ENCODE measurements at places on chromosomes 11 and 22.

DNA sequence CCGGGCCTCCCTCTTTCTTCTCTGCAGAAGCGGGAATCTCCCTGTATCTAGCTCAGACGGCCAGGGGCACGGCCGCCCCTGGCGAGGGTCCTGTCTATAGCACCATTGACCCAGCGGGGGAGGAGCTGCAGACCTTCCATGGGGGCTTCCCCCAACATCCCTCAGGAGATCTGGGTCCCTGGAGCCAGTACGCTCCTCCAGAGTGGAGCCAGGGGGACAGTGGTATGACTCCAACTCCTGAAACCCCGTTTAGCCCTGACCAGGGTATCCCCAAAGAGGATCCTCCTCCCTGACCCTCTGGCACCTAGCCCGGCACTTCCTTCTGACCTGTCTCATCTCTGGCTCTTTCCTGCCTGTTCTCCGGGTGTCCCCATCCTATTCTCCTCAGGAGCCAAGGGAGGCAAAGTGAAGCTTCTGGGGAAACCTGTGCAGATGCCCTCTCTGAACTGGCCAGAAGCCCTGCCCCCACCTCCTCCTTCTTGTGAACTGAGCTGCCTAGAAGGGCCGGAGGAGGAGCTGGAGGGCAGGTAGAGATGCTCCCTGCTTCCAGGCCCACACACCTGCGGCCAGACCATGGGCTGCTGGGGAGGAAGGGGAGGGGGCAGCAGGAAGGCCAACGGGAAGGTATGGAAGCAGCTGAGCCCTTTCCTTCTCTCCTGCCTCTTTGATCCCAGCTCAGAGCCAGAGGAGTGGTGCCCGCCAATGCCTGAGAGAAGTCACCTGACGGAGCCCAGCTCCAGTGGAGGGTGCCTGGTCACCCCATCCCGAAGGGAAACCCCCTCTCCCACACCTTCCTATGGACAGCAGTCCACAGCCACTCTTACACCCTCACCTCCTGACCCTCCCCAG is 12.9 kb downstream of the ROBO3 start:
- no peak for DNase-seq

DNA sequence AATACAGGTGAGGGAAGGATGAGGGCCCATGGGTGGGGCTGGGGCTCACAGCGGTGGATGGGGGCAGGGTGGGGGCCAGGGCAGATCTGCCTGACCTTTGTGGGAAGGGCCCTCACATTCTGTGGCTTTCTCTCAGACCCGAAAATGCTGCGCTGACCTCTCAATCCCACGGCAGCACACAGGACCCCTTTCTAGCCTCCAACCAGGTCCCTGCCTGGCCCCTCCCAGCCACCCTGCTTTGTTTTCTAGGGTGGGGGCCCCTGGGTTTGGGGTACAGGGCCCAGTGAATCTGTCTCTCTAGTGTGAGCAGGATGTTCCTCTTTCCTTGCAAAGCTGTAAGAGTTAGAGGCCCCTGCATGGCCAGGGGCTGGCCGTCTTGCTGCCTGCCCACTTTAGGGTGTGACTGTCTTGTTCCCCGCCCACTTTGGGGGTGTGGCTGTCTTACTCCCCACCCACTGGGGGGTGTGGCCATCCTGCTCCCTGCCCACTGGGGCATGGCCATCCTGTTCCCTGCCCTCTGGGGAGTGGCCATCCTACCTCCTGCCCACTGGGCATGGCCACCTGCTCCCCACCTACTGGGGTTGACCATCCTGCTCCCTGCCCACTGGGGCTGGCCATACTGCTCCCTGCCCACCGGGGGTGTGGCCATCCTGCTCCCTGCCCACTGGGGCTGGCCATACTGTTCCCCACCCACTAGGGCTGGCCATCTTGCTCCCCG is 11.5 kb downstream of the PARVG start:
- DNase-seq = no peak

GRCh38 chr11:37914859-37915258 is 1316.8 kb upstream of the RAG2 start:
- DNase-seq = no peak

- DNase-seq = no peak
Measured at GRCh38 chr22:26483043-26483438, 542 bp downstream of the HPS4 start.

GRCh38 chr22:20946080-20946986 is 20.7 kb upstream of the AIFM3 start:
- no peak for DNase-seq

DNA sequence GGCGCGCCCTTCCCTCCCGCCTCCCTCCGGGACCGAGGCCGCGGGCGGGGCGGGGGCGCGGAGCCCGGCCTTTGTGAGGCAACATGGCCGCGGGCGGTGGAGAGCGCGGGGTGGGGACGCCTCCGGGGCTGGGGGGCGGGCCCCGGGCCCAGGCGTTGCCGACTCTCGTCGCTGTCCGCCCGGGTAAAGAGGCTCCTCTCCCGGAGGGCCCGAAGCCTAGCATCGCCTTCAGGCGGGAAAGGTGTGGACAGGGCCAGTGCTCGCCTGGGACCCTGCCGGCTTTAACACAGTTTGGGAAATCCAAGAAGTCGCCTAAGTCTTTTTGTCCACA is 369 bp downstream of the DGCR8 start:
- peak; percentile 36 for DNase-seq

- DNase-seq = no peak
Measured at GRCh38 chr11:124499711-124500110, 43.7 kb downstream of the OR8B12 start.

GRCh38 chr22:30273711-30274436 is 7.2 kb upstream of the OSM start:
- DNase-seq = no peak

- DNase-seq = no peak
Measured at GRCh38 chr11:11095831-11096723, 238.2 kb upstream of the ZBED5 start.

DNA sequence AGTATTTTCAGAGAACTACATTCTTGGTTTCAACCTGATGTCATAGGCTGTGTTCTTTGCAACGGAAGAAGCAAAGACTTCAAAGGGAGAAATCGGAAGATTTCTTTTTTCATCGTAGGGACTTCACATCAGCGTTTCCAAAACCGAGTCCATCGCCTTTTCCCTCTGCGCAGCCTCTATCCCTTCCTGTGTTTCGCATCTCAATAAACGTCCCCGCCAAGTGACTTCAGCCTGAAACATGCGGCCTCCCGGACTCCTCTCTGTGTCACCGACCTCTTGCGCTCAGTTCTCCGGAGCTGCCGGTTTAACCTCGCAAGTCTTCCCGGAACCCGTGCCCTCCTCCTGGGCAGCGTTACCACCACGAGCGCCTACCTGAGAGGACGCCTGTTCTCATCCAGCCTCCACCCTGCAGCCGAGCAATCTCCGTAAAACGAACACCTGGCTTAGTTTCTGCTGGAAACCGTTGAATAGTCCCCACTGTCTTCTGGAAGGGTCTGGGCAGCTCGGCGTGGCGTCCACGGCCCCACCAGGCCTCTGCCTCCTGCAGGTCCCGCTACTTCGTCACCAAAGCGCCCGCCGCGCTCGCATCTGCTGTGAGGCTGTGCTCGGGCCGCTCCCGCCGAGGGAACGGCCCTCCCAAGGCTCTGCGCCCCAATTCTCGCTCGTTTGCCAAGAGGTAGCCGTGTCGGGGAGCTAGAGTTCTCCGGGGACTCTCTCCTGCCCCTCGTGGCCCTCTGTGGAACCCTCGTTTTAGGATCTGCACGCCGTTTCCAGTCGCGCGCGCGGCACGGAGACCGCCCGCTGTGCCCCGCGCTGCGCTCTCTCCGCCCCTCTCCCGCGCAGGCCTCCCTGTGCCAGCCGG is at the start of gene GLB1L3:
Gene GLB1L3 (plus strand): TSS at position 846 of the 862 bp plus-strand sequence. CDS start 362 bp downstream, outside the sequence.
- DNase-seq = peak; percentile 56

- DNase-seq = no peak
Measured at GRCh38 chr11:106745941-106746340, 272.3 kb downstream of the GUCY1A2 start.

DNA sequence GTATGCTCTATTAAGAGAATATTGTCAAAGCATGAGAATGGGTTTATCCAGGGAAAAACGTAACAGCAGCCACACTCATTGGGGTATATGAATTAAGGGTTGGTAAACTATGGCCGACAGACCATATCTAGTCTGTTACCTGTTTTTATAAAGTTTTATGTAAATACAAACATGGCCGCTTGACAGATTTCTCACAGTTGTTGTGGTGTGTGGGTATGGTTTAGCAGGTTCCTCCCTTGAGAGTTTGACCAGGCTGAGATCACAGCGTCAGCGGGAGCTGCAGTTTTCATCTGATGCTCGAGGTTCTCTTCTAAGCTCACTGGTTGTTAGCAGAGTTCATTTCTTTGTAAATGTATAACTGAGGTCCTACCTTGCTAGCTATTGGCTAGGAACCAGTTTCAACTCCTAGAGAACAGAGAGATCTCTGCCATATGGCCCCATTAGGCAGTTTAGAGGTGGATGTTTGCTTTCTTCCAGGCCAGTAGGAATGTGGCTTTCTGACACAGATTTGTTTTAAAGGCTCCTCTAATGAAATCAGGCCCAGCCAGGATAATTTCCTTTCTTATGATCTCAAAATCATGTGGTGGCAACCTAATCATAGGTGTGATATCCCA is 45.5 kb upstream of the GRIK4 start:
- DNase-seq = no peak

- no peak for DNase-seq
Measured at GRCh38 chr11:67083786-67084366, 27.2 kb downstream of the RHOD start.

GRCh38 chr22:50621356-50621880 is 6.5 kb downstream of the ARSA start:
- no peak for DNase-seq

GRCh38 chr11:115418626-115419025 is 85.6 kb downstream of the CADM1 start:
- no peak for DNase-seq

DNA sequence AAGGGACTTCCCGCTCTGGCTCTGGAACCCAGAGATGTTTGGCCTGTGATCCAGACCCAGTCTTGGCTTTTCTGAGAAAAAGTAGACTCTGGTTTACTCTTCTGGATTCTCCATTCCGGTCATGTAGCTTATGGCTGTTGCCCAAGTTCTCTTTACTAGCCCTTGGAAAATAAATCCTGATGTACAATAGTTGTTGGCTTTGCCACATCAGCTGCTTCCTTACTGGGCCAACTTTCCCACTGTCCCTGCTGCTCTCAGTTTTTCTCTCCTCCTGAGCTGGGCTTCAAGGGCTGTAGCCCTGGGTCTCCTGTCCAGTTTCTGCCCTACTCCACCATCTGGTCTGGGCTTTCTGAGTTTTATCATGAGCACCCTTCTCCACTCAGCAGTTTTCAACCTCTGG is 12.5 kb downstream of the PATZ1 start:
- no peak for DNase-seq

GRCh38 chr22:36192542-36192941 is 9.1 kb downstream of the APOL4 start:
- no peak for DNase-seq
